ENCODE measurements at places on chromosomes 2 and 18.

DNA sequence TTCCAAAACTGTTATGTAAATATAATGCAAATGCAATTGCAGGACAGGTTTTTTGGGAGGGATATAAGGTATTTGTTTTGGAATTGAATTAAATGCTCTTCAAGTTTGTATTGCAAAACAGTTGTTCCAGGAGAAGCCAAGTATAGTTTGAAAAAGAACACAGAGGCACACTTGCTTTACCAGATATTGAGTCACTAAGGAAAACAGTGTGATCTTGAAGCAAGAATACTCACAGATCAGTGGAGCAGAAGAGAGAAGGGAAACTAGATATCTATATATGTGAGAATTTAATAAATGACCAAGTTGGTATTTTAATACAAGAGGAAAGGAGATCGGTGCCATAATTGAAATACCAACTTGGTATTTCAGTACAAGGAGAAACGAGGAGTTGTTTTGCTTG is 178.9 kb downstream of the CAPN13 start:
- no peak for DNase-seq

DNA sequence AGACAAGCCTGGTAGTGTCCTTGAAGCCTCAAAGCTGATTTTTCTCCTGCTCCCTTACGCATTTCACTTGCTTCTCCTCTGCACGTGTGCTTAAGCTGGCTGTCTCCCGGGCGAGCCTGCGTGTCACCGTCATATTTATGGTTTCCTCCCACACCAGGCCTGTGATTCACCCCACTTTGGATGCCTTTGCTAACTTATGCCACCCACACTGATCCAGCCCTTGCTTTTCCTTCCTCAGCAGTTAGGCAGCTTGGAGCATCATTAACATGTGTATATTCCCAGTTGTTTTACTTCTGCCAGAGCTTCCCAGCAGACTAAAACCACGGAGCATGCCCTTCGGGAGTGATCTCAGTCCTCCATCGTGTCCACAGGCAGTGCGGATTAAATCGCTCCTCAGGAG is 2.2 kb downstream of the ST3GAL5 start:
- no peak for DNase-seq

DNA sequence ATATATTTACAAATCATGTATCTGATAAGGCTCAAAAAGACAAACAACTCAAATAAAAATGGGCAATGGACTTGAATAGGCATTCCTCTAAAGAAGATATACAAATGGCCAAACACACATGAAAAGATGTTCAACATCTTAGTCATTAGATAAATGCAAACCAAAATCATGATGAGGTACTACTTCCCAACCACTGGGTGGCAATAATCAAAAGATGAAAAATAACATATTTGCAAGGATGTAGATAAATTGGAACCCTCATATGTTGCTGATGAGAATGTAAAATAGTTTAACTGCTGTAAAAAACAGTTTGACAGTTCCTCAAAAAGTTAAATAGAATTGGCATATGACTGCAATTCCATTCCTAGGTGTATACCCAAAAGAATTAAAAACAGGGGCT is 132.3 kb downstream of the TTC32 start:
- DNase-seq: no peak

- DNase-seq: no peak
These were observed 4.6 kb downstream of the WIPF1 start for GRCh38 chr2:174593041-174593440.

- DNase-seq: no peak
These were observed 39.2 kb downstream of the WDR33 start for GRCh38 chr2:127771756-127772155.

- no peak for DNase-seq
These were observed 262.7 kb upstream of the EPAS1 start for GRCh38 chr2:46034535-46034934.

GRCh38 chr18:75517286-75517685 is 89.8 kb upstream of the SMIM21 start:
- DNase-seq: no peak

DNA sequence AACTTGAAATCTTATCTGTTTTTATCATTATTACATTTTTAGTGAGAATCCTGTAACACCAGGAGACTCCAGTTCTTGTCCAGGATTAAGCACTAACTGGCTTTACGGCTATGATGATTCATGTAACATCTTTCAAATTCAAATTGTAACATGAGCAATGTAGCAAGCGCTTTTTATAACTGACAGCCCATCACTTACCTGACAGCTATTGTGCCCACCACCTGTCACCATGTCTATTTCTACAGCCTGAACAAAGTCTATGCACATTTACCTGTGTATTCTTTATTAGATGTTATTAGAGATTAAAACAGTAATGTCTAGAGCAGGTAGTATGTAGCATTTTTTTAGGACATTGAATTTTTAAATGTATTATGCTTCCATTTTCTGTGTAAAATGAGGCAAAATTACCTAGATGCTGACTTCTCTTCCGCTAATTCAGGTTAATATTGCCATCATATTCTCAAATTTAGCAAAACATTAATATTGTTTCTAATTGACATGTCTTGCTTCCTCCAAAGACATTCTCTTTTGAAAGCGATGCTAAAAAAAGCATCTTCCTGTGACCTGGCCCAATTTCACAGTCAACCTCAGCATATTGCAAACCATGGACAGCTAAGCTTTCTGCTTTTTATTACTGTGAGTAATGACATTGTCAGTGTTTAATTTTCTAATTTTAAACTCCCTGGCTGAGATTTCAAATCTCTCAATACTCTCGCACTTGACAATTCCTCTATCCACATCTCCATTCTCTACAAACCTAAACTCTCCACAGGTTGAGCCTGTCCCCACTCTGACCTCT is 37.8 kb downstream of the RIT2 start:
- DNase-seq: no peak

DNA sequence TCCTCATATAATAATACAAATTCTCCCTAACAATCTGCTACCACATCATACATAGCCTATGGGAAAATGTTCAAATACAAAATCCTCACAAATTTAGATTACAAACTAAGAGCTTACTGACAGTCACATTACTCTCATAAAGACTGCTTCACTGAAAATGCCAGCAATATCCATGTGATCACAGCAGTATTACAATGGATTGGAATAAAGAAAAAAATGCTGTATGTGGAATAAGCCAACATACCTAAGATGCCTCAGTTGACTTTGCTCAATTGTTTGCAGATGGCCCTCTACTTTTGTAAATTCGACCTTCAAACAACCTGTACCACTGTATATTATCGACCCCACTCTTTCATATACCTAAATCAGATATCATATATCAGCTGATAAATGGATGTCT is 88.7 kb downstream of the DYM start:
- no peak for DNase-seq
